ENCODE measurements at places on chromosomes 5 and 9. TPM values are rescaled to one million over a fixed set of nuclear protein-coding genes. Genes with fewer than 3 reads are reported as not detected.

The TRIM36 gene
- 41.2 TPM for polyA plus RNA-seq

The RASGRF2 gene
- 10.3 TPM for polyA plus RNA-seq

The FBN2 gene
- 19.1 TPM for polyA plus RNA-seq

The NDUFS4 gene
- polyA plus RNA-seq = 142 TPM
